ENCODE measurements at places on chromosomes 12 and 14. TPM values are rescaled to one million over a fixed set of nuclear protein-coding genes. Genes with fewer than 3 reads are reported as not detected.

The DPPA3 gene
- total RNA-seq = not detected

GRCh38 chr14:103984196-103984595 lies 41.9 kb upstream of the RD3L start:
- DNase-seq = no peak

The PPP2R5E gene
- 36.9 TPM for total RNA-seq

GRCh38 chr14:34463598-34463961 lies 1.5 kb upstream of the SPTSSA start:
- no peak for DNase-seq

The DDX47 gene
- total RNA-seq = 29.9 TPM

The P2RX2 gene
- not detected for total RNA-seq

The NINJ2 gene
- 5.3 TPM for total RNA-seq

DNA sequence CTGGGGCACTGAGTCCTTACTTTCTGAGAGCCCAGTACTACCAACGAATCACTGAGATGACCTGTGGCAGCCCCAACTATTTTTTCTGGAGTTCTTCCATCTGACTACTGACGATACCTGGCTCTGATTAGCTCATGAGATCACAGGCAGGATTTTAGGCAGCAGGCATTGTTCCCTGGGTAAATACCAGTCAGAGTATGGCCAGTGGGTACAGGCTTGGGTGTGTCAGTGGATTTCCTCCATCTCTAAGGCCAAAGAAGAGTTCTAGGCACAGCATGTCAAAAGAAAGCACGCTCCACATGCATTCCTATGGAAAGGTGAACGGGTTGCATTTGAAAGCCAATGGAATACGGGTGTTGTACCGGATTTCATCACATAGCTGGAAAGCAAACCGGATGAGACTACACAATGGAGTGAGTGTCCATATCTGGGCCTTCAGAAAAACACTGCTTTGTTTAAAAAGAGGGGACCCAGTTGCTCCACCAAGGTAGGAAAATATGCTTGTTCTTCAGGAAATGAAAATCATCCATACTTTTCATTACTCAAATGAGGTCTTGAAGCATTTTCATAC lies 55.0 kb downstream of the PAX9 start:
- DNase-seq = no peak

DNA sequence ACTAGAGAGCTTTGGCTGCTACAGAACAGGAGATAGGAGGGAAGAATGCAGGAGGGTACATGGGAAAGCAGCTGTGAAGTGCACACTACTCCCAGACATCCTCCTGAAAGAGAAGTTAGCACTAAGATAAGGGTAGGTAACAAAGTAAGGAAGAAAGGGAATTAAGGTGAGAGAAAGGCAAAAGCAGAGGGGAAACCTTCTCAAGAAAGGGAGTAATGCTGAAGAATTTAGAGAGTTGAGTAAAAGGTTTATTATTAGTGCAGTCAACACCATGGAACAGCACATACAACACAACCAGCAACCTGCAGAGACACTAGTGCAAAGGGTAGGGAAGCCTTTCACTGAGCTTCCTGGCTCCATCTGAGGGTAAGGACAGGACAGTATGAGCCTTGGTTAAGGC lies 15.0 kb upstream of the SMARCC2 start:
- no peak for DNase-seq

DNA sequence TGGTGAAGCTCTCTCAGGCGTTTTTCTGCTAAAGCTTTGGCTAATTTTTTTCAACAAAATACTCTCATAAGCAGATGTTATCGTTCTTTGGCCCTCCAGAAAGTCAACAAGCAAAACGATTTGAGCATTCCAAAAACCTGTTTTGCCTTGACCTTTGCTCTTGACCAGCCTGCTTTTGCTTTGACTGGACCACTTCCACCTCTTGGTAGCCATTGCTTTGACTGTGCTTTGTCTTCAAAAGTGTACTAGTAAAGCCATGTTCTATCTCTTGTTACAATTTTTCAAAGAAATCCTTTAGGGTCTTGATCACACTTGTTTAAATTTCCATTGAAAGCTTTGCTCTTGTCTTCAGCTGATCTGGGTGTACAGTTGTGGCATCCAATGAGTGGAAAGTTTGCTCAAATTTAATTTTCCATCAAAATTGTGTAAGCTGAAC lies 10.7 kb upstream of the ARID4A start:
- DNase-seq = no peak

- DNase-seq = no peak
These were observed 79.0 kb downstream of the VWF start for GRCh38 chr12:6045438-6045837.

The CLEC2A gene
- total RNA-seq = not detected

GRCh38 chr12:52387859-52388258 lies 2.4 kb upstream of the KRT84 start:
- no peak for DNase-seq

GRCh38 chr12:27644158-27644845 lies 51.9 kb upstream of the REP15 start:
- DNase-seq = no peak

DNA sequence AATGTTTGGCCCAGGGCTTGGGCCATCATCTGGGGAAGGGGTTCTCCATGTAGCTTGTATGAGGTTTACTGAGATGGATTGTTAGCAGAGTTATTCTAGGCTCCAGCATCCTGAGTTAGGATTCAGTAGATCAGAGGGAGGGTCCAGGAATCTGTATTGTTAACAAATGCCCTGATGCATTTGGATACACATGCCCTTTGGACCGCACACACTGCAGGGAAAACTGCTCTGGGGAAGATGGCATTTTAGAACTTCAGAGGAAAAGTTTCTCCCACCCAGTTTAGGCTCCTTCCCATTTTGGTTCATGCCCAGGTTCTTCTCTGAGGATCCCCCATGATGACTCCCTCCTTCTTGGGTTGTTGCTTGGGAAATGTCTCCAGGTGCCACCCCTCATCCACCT lies 193.3 kb downstream of the KTN1 start:
- DNase-seq = no peak

The EIF5 gene
- 240 TPM for total RNA-seq

The NTS gene
- total RNA-seq = 0.20 TPM

The KCNMB4 gene
- 1.9 TPM for total RNA-seq

- no peak for DNase-seq
These were observed 156.6 kb downstream of the TGFB3 start for GRCh38 chr14:75825147-75825592.

DNA sequence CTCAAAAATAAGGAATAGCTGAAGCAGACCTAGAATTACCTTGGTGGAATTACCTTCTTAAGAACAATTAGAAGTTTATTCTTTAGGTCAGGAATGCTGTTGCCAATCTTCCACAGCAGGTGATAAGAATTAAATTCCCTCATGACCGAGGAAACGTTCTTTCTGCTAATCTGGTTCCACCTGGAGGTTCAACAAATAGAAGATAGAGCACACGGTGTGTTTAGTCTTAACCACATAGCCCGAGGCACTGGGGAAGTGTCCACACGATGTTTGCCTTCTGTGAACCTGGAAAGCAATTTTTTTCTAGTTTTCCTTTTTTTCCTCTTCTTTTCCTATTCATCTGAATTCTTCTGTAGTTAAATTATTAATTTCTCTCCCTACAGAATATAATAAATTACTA lies 906.9 kb downstream of the NRXN3 start:
- no peak for DNase-seq

- no peak for DNase-seq
These were observed 4.5 kb downstream of the HCAR1 start for GRCh38 chr12:122726080-122726558.

GRCh38 chr14:35858521-35859209 lies 32.5 kb downstream of the BRMS1L start:
- no peak for DNase-seq

- DNase-seq = no peak
These were observed 671.5 kb upstream of the TMEM132C start for GRCh38 chr12:127595506-127595905.

The RNU6-7 gene
- not detected for total RNA-seq

The CLEC1A gene
- total RNA-seq = 4.4 TPM

The PDE3A gene
- total RNA-seq = 171 TPM

DNA sequence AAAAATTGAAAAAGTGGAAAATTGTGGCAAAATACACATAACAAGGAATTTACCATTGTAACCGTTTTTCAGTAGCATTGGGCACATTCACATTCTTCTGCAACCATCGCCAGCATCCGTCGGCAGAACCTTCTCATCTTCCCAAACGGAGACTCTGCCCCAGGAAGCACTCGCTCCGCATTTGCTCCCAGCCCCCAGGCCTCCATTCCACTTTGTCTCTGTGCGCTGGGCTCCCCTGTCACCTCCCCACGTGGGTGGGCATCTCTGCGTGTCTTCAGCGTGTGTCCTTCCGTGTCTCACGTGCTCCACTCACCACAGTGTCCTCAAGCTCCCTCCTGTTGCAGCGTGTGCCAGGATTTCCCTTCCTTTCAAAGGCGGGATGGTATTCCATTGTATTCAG lies 9.9 kb downstream of the GPR132 start:
- DNase-seq = no peak

The BIN2 gene
- 1.7 TPM for total RNA-seq

GRCh38 chr14:35088514-35088913 lies 33.3 kb downstream of the PPP2R3C start:
- no peak for DNase-seq

- DNase-seq = no peak
These were observed 3.7 kb downstream of the SELPLG start for GRCh38 chr12:108629824-108630476.

The DHRS2 gene
- total RNA-seq = not detected

The PGAM5 gene
- total RNA-seq = 33.7 TPM

The OTOGL gene
- 0.27 TPM for total RNA-seq

- DNase-seq = no peak
These were observed 232.8 kb downstream of the TMTC2 start for GRCh38 chr12:82919388-82920054.

The ANKRD33 gene
- total RNA-seq = not detected

The ABCC9 gene
- total RNA-seq = 83.1 TPM

DNA sequence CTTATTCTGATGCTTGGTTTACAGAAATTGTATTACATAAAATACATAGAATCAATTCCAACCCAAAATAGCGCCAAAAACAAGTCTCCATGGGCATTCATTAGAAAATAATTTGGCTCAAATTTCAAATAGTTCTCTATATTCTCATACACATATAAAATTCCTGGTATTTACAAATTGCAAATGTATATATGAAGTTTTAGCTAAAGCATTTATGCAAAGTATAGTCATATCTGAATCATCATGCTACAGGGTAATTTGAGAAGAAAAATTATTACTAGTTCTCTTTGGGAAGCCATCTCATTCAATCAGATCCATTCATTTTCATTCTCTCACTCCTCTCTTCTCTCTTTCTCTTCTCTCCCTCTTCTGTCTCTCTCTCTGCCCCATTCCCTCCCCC lies 257.8 kb downstream of the DPF3 start:
- DNase-seq = no peak

- no peak for DNase-seq
These were observed 143.6 kb downstream of the PAWR start for GRCh38 chr12:79547044-79547734.

DNA sequence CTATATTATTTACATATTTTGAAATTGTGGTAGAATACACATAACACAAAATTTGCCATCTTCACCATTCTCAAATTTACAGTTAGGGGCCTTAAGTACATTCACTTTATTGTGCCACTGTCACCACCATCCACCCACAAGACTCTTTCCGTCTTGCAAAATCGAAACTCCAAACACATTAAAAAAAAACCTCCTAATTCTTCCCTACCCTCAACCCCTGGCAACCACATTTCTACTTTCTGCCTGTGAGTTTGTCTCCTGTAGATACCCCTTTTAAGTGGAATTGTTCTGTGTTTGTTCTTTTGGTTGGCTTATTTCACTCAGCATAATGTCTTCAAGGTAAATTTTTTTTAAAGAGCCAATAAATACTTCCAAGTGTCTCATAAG lies 31.6 kb upstream of the AMIGO2 start:
- no peak for DNase-seq

DNA sequence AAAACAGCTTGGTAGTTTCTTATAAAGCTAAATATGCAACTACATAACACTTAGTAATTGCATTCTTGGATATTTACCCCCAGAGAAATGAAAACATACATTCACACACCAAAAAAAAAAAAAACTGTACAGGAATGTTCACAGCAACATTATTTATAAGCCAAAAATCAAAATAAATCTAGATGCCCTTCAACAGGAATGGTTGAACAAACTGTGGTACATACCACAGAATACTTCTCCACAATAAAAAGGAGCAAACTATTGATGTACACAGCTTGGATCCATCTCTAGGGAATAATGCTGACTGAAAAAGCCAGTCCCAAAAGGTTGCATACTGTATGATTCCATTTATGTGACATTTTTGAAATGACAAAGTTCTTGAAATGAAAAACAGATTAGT lies 62.1 kb upstream of the SLC38A4 start:
- no peak for DNase-seq

Measured in left ventricle myocardium superior (tissue), 1 donor.